Right atrium auricular region (tissue), 2 donors: ENCODE measurements at places on chromosomes 7 and 10. TPM values are rescaled to one million over a fixed set of nuclear protein-coding genes. Genes with fewer than 3 reads are reported as not detected.

The C7orf57 gene
- not detected for total RNA-seq

GRCh38 chr10:5631936-5632335, 34.5 kb downstream of the ASB13 start:
- DNase-seq = no peak

The AMPH gene
- total RNA-seq = 5.3 TPM

DNA sequence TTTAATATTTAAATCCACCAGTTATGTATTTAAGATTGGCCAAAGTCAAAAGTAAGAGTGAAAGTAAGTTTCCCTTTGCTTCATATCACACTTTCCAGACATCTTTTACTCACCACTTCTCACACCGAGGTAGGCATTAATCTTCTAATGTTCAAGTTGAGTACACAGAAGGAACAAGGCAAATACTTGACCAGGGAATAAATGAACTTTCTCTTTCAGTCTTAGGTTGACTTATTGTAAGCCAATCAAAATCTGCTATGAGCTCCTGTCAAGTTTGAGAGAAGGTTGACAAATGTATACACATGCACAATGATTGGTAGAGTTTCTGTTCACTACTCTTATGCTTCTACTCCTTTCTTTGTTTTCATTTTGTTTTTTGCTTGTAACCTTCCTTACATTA, 842.5 kb downstream of the REEP3 start:
- DNase-seq = no peak

DNA sequence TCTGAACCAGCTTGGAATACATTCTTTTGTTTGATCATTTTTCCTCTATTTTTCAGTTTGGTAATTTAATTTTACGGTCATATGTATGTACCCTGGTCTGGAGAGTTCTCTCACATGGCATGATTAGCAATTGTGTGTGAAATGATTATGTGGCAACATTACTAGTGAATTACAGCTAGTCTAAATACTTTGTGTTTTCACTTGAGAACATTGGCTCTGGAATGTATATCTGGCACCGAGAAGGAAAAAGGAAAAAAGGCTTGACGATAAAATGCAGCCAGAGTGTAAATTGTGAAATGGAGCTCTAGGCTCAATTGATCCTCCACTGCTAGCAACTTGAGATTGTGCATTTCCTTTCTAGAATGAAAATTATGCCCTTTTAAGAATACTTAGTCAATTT, 397.2 kb downstream of the EXOC4 start:
- DNase-seq = no peak

GRCh38 chr7:52143219-52143618, 826.6 kb upstream of the COBL start:
- no peak for DNase-seq

GRCh38 chr7:49692516-49692915, 80.9 kb upstream of the VWC2 start:
- DNase-seq = no peak

The CISD1 gene
- 69.4 TPM for total RNA-seq

DNA sequence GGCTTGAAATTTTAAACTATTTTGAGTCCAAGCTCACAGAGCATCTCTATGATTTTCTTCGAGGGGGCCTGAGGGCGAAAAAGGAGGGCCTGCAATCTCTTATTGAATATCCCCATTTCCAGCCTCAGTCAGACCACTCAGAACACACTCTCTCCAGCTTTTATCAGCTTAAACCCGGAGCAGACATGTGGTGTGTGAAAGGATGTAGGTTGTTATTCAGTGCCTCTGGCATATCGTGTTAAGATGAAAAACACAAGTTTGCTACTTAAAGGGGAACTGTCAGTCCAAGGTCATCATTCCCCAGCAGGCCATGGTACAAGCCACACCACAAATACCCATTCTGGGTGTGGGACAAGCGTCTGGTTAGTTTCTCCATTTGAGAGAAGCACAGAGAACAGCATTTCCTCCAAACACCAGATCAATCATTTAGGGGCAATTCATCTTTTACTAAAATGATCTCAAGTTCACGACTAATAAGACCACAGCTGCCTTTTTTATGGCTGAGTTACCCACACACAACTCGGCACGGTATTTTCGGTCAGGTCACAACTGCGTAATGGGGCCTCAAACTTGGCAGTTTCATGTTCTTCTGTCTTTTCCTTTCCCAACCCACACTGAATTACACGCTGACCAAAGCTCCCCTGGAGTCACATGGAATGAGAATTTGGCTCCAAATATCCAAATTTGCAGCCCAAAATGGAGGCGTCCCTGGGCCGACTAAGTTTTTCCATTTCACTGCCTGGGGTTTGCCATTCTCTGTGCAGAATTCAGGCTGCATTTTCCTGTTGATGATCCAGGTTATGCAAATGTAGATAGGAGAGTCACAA, 188.4 kb downstream of the SEM1 start:
- DNase-seq = no peak

DNA sequence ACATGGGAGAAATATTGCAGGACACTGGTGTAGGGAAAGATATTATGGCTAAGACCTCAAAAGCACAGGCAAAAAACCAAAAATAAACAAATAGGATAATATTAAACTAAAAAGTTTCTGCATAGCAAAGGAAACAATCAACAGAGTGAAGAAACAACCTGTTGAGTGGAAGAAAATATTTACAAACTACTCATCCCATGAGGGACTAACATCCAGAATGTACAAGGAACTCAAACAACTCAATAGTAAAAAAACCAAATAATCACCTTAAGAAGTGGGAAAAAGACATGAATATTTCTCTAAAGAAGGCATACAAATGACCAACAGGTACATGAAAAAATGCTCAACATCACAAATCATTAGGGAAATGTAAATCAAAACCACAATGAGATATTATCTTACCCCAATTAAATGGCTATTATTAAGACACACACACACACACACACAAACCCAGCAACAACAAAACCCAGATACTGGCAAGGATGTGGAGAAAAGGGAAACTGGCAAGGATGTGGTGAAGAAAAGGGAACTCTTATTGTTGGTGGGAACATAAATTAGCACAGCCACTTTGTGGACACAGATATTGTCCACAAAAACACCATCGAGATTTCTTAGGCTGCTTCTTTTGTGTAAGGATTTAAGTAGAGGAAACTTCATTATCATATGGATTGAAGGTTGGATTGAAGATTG, 9.8 kb upstream of the RAB18 start:
- DNase-seq = no peak

- no peak for DNase-seq
These were observed 96.8 kb downstream of the GLRX3 start for GRCh38 chr10:130233035-130233360.

GRCh38 chr10:49255883-49256282, 43.1 kb upstream of the C10orf71 start:
- no peak for DNase-seq

GRCh38 chr7:129684777-129685176, 73.3 kb downstream of the NRF1 start:
- DNase-seq = no peak

GRCh38 chr7:100694098-100694745, at the start of gene GIGYF1:
Gene GIGYF1, minus strand, starts transcription at chr7:100694250. Its CDS starts 6,012 bp downstream, at chr7:100688238.
- no peak for DNase-seq
